IPS-NIHi11 (cell line): ENCODE measurements at places on chromosomes 7 and 10.

DNA sequence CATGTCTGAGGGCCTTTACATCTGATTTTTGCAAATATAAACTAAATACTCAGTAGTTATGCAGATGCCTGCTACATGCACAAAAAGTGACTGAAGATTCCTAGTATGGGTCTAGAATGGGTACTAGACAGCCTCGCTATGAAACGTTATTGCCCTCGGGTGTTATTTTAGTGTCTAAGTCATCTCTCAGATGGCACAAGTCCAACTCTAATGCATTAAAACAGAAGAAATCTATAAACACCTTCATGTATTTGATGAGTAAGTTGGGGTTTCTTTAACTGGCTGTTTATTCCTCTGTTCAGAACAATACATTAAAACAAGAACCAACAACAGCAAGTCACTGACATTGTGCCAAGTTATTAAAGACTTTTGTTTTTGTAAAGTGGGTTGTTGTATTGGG is 41.6 kb downstream of the TEX36 start:
- DNase-seq: no peak

- no peak for DNase-seq
Measured at GRCh38 chr7:37424995-37425394, 23.7 kb downstream of the ELMO1 start.

DNA sequence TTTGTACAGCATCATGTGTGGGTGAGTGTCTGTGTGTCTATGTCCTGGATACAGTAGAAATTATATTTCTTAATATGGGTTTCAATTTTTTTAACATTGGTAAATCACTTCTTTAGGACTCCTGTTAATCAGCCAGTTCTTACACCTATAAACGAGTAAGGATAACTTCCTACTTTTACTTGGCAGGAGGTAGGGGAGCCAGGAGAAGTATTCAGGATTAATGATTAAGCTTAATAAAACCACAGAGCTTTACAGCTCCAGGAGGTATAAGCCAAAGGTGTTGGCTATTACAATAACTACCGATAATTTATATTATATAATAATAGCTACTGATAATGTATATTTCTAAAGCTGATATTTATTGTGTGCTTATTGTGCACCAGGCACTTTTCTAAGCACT is 1.7 kb upstream of the FAM3C start:
- DNase-seq: no peak

DNA sequence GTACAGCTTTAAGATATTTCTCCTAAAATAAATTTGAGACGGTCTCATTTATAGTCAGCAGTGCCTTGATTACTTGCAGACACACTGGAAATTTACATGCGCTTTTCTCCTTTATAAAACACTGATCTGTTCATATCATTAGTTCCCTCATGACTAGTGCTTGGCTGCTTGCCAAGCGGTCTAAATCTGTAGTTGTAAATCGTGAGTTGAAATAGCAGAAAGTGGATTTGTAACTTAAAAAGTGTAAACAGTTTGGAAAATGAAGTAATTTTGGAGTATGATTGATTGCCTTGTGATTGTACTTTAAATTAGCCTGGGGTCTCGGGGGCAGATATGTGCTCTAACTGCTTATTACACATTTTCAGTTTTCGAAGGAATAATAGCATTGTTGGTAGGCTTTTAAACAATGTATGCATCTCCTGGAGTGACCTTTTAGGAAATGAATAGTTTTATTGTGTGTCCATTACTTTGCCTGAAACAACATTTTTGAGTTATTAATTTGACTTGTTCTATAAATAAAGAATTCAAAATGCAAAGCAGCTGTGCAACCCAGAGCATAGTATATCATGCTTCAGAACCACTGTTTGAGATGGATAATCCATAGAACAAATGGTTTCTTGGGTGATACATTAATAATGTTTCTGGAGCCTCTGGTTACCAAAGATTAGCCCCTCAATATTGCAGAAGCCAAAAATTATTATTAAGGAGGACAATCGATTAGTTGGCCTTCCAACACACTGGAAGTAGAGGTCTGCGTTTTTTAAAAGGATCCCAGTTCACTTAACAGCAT is 73.3 kb downstream of the ARID5B start:
- no peak for DNase-seq

- peak; percentile 23 for DNase-seq
Measured at GRCh38 chr10:7412237-7412927, 1.5 kb upstream of the SFMBT2 start.

DNA sequence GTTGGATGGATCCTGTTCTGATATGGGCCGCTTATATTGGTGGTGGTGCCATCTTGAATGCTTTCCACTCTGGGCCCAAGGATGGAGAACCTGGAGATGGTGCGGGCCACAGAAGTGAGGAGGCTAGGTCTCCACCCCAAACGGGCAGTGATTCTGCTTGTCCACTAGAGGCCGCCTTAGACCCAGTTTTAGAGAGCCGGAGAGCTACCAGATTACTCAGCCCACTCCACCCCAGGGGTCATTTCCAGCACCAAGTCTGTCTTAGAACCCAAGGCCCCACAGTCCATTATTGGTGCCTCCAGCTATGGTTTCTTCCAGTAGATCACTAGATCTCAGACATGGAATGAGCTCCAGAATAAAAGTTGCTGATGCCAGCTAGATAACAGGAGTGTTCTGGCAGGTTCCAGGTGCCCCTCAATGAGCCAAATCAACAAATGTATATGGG is 11.8 kb upstream of the CAMK2G start:
- DNase-seq: peak; percentile 82

DNA sequence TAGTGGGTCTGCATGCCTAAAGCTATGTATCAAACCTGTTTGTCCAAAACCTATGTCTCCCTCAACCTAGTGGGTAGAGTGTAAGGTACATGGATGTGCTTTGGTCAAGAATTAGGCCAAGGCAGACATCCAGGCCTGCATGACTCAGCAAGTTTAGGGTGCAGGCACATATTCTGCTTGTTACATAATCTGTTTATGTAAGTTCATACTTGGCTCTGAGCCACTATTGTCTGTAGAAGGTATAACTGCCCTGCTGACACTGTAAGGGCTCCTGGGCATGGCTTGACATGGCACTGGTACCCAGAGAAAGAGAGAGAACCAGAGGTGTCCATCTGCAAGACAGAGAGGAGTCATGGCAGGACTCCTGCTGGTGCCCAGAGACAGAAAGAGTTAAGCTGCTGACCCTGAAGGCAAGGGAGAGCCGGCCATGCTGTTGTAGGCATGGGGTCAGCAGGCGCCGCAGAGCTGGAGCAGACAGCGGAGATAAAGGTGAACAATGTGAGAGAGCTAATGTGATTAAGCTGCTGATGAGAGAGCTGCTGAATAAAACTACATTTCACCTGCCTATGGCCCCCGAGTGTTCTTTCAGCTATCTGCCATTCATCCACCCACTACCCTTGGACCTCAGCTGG is 118.5 kb upstream of the TMEM106B start:
- no peak for DNase-seq

DNA sequence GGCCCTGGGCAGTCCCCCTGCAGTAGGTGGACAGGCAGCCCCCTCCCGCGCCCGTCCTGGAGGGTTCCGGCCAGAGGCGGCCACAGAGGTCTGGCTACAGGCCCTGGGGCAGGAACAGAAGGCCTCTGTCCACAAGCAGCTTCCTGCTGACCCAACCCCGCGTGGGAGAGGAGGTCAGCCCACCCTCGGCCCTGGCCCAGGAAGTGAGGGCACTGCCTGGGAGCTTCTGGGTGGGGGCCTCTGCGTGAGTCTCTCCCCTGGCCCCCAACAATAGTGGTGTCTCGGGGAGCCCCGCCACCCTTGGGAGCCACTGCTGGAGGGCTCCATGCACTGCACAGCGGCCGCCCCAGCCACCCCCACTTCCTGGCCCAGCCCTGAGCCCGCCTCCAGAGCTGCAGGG is 4.7 kb downstream of the MICALL2 start:
- DNase-seq: no peak

DNA sequence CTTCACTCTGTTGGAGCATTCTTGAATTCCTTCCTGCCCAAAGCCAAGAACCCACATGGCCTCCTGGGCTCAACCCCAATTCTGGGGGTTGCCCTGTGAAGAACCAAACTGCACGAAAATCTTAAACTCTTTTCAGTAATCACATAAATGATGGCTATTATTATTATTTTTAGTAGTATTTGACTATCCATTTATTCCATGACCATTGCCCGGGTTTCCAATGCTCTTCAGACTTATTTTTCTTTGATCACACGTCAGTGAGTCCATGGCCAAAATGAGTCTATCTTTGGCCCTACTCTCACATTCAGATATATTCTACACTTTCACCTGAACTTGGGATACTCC is 185.9 kb downstream of the AVL9 start:
- DNase-seq: no peak

DNA sequence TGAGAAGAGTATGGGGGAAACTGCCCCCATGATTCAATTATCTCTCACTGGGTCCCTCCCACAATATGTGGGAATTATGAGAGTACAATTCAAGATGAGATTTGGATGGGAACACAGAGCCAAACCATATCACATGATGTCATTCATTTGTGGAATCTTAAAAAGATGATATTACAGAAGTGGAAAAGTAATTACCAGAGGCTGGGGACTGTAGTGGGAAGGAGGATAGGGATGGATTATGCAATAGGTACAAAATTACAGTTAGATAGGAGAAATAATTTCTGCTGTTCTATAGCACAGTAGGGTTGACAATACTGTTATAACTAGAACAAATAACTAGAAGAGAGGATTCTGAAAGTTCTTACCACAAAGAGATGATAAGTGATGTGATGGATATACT is 141.4 kb downstream of the VPS50 start:
- DNase-seq: no peak

DNA sequence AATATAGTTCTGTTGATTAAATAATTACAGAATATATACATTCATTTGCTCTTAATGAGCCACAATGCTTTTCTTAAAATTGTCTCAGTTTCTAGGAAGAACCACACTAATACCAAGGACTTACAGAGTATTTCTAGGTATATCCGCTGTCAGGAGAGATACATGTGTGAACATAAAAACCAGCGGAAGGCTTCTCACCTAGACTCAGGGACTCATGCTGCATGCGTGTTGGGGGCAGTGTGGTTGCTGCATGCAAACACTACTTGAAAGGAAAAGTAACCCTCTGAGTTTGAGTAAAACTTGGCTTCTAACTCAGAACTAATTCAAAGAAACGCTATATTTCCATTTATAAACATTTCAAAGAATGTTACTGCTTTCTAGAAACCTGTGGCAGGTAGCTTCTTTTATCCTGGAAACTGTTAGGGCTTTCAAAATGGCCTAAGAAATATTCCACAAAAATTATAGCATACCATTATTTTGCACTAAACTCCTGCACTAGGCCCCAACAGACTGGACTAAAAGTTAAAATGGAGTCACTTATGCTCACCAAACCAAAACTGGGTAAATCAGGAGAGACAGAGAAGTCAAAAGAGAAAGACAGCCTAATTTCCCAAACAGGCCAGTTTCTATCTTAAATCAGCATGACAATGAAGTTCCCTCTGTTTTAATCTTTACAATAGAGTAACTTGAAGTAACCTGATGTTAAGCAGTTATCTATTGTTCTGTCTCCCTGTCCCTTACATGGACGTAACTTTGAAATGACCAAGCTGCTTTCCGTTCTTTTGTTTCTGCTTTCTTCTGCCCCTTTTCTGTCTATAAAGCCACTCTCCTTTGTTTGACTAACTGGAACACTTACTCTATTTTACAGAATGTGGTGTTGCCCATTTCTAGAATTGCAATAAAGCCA is 95.2 kb upstream of the FAM133B start:
- no peak for DNase-seq

DNA sequence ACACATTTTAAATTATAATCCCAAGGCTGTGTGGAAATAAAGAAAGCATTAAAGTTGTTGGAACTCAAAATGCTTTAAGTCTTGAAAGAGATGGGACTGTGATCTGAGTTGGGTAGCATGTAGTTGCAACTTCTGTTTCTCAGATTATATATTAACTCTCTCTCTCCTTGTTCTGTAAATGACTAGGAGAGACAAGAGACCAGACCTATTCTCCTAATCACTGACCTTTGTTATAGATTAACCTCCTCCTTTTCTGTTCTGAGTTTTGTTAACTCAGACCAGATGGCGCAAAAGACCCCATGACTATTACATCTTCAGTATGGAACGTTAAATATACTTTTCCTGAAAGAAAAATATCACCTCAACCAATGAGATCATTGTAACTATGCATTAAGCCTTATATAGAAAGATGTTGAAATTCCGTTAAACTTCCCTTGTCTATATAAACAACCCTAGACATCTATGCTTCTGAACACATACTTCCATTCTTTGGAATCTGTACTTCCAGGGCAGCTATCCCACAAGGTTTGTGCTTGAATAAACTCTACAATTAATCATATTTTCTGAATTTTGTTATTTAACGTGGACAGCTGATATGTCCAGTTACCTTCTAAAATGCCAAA is 143.5 kb upstream of the TRIM24 start:
- no peak for DNase-seq

GRCh38 chr10:69043931-69044531 is 43.9 kb upstream of the SRGN start:
- DNase-seq: no peak

DNA sequence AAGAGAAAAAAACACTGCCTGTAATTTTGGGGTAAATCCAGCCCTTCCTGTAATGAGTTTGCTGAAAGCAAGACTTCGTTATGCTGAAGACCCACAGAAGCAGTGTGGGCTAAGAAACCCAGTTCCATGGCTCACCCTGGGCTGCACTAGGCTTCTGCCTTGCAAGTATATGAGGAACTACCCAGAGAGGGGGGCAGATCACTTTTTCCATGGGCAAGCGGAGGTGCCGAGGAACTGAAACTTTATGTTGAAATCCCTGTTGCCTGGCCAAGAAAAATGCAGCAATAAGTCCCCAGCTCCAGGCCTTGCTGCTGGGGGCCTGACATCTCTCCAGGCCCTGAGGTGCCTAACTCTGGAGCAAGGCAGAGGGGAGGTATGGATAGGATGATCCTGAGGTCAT is 8.5 kb downstream of the RASSF4 start:
- no peak for DNase-seq

DNA sequence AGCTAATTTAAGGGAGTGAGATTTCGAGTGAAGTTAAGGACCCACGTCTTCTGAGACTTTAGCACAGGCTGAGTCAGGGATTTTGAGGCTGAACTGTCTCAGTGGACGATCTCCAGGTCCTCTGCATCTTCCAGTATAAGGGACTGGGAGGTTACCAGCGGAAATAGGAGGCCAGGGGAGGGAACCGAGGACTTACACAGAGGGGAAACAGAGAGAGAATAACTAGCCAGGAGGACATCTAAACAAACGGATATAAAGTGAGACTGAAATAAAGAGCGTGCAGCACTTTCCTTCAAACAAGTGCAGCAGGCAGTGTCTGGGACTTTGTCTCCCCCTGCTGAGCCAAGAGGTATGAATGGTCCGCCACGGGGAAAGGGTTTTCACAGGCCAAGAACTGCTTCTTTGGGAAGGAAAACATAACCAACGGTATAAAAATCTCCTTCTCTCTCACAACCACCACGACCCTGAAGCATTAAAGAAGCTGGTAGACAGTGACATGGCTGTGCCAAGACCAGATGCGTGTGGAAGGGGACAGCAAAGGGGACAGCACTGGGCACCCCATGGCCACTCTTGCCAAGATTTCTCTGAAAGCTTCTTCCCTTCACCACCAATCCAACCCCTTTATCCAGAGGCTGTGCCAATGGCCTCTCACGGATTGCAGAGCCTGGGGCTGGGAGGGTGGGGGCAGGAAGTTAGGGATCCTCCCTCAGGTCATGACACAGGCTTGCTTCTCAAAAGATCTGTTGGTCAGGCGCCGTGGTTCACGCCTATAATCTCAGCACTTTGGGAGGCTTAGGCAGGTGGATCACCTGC is 72.0 kb downstream of the SLC37A3 start:
- peak; percentile 62 for DNase-seq
